ENCODE measurements at places on chromosomes 11 and 22.

DNA sequence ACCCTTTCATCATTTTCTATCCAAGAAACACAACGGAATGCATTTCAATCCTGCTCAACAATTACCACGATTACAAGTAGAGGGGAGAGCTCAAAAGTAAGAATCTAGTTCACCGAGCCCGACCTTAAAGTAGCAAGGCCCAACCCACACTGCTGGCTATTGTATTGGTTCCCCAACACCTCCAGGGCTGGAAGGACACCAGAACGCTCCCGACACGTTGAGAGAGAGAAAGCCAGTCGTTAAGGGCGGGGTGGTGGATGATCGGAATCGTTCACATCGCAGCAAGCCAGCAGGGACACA lies 690 bp downstream of the CKAP5 start:
- no peak for DNase-seq

GRCh38 chr11:32154275-32154674 lies 63.4 kb downstream of the RCN1 start:
- no peak for DNase-seq

- peak; percentile 34 for DNase-seq
Measured at GRCh38 chr22:45318558-45319323, 9.0 kb downstream of the FAM118A start.

- DNase-seq = peak; percentile 54
Measured at GRCh38 chr11:46121724-46122477, 647 bp upstream of the PHF21A start.

- no peak for DNase-seq
Measured at GRCh38 chr11:109043315-109043714, 378.4 kb downstream of the DDX10 start.

- DNase-seq = no peak
Measured at GRCh38 chr11:110763249-110764011, 51.2 kb upstream of the ARHGAP20 start.

- no peak for DNase-seq
Measured at GRCh38 chr11:69530278-69531070, 49.0 kb downstream of the LINC01488 start.

DNA sequence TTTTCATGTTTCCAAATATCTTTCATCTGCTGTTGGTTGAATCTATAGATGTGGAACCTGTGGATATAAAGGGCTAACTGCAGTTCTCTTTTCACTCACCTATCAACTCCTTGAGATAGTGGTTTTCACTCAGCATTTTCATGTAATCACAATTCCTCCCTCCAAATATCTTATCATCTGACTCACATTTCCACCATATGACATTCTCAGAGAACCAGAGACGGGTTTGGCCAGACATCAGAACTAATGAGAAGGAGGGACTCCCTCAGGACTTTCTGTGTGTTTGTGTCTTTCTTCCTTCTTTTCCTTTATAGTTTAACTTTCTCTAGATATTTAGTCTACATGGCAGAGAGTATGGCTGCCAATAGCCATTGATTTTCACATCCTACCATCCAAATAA lies 134.8 kb upstream of the DDI1 start:
- no peak for DNase-seq

DNA sequence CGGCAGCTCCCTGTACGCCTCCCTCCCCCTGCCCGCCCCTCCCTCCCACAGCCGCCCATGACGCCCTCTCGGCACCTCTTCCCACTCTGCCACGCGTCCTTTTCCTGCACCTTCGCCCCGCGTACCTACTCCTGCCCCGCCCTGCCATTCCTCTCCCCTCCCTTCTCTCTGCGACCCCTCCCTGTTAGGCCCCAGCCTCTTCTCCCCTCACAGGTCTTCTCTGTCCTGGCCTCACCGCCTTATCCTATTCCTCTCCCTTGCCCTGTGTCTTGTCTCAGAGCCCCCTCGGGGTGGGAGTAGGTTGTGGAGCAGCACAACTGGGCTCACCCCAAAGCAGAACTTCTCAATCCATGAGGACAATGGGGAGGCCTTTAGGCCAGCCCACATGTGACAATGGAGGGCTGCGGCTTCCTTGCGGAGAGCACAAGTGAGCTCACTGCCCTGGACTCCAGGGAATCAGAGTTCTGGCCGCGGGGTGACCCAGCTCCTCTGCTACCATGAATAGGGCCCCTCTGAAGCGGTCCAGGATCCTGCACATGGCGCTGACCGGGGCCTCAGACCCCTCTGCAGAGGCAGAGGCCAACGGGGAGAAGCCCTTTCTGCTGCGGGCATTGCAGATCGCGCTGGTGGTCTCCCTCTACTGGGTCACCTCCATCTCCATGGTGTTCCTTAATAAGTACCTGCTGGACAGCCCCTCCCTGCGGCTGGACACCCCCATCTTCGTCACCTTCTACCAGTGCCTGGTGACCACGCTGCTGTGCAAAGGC lies 539 bp downstream of the SLC35C1 start:
- no peak for DNase-seq

DNA sequence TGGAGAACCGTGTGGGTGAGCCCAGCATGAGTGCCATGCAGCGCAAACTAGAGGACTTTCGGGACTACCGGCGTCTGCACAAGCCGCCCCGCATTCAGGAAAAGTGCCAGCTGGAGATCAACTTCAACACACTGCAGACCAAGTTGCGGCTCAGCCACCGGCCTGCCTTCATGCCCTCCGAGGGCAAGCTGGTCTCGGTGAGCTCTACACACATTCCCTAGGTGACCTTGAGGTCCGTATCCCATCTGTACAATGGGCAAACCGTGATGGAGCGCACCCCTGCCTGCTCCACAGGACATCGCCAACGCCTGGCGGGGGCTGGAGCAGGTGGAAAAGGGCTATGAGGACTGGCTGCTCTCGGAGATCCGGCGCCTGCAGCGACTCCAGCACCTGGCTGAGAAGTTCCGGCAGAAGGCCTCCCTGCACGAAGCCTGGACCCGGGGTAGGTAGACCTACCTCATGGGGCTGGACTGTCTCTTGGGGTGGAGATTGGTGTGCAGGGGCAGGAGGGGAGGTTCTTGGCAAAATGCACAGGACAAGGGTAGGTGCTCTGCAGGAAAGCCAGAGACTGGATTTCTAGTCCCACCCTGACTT lies 10.6 kb downstream of the CTSF start:
- DNase-seq = no peak

DNA sequence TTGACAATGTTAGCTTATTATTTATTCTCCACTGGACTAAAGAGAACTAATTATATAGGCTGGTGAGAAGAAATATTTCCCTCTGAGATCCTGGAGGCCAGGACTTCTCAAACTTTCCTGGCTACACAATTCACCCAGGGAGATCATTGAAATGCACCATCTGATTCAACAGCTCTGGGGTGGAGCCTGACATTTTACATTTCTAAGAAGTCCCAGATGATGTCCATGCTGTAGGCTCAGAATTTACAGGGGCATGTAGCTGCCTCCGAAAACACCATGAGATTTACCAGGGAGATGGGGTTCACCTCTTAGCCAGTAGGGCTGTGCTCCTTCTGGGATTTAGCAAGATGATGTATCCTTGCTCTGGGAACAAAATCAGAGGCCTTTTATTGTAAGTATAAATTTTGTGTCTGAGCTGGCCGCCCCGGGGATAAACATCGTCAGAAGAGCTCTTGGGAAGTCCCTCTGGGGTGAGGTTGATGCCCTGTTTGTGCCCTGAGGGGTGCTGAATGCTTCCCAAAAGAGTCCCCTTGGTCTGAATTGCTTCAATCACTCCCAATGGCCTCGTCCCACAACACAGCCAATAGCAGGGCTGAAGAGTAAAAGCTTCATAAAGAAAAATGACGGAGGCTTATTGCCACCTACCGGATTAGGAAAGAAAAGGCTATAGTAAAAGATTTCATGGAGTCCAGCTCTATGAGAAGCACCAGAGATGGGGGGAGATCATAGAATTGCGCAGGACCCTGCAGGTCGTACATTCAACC lies 33.4 kb upstream of the API5 start:
- DNase-seq = no peak

- no peak for DNase-seq
Measured at GRCh38 chr11:113436672-113437252, 38.4 kb downstream of the DRD2 start.

GRCh38 chr11:64218628-64219353 lies 7.2 kb downstream of the TRPT1 start:
- no peak for DNase-seq

DNA sequence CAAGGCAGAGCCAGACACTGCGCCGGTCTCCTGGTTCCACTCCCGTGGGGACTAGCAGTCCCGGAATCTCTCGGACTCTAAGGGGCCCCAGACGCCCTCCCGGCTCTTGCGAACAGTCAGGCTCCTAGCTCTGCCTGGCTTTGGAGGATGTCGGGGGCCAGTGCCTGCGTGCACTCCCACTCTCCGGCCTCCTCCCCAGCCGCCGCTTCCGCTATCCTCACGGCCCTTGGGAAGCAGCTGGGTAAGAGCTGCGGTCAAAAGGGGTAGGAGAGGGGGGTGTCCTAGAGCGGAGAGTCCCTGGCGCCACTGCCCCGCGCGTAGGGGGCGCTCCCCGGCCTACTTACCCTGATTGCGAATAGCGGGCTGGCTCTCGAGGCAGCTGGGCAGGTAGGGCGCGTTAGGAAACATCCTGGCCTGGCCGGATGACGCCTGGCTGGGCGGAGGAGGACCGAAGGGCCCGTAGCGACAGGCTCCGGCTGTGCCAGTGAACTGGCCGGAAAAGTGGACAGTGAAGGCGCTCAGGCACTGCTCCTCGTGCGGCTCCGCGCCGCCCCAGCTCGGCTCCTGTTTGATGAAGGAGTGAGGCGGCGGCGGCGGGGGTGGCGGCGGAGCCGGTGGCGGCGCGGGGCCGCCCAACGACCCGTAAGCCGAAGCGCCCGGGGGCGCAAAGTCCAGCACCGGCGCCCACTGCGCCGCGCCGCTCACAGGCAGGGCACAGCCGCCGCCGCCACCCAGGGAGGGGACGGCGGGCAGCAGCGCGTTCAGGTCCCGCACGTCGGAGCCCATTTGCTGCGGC lies 785 bp downstream of the WT1 start:
- no peak for DNase-seq

GRCh38 chr11:269146-269890 lies 8.9 kb upstream of the NLRP6 start:
- no peak for DNase-seq

DNA sequence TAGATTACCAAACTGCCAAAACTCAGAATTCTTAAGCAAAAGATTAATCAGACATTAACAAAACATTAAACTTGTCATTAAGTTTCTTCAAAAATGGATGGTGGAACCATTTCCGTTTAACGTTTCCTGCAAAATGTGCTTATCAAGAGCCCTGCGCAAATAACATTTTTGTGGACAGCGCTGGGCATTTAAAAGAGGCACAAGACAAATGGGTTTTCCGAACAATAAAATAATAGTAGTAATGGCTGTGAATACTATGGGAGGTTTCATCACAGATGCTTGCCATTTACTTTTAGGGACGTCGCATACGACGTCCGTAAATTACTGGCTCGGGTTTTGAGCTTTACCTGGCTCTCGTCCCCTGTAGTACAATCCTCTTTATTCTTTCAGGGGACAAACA lies 1.1 kb downstream of the NPAT start:
- DNase-seq = no peak

- no peak for DNase-seq
Measured at GRCh38 chr22:20420157-20420842, 17.3 kb downstream of the SCARF2 start.

DNA sequence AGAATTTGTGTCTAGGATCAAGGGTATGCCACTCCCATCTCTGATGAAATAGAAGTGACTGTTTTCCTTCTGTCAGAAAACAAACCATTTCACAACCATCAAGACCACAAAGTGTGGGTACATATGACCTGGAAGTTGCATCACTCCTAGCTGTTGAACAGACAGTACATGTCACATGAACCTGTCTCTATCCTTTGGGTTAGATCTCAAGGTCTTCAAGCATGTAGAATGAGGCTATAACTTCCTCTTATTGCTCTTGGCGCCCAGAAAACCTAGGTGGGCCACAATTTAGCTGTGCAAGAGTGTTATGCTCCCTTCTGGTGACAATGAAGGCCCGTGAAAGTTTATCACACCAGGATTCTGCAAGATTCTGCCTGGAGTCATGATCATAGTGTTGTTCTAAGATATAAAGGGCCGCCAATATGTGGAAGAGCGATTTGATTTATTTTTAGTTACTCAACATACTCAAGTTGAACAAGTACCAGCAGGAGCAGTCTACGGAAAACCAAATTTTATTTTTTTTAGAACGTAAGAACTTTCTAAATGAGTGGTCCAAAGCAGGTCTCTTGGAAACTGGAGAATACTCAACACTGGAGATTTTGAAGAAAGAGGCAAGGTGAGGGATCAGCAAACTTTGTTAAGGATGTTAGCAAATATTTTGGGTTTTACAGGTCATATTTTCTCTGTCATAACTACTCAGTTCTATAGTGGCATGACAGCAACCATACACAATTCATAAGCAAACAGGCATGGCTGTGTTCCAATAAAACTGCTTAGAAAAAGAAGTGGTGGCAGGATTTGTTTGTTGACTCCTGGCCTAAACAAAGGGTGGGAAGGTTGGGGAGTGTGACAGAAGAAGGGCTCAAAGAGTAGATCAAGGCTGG lies 101.8 kb downstream of the USP35 start:
- no peak for DNase-seq

GRCh38 chr11:945986-946385 lies 20.3 kb downstream of the AP2A2 start:
- DNase-seq = no peak

- no peak for DNase-seq
Measured at GRCh38 chr11:9861860-9862725, 198.2 kb downstream of the SWAP70 start.

DNA sequence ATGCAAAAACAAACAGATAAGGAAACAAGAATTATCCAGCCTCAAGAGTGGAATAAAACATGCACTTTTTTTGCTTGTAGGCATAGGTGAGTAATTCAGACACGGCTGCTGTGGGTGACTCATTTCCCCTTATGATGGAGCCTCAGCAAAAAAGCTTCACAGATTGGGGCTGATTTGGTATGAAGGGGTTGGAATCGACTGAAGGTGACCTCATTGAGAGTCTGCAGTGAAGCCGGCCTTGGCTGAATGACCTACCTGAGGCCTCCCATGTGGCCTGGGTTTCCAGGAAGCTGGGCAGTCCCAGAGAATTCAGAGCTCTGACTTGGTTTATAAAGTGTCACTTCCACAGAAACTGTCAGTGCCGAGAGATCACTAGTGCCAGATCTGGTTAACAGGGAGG lies 34.2 kb upstream of the VPREB1 start:
- no peak for DNase-seq

GRCh38 chr11:13262096-13262495 lies 15.5 kb upstream of the BMAL1 start:
- no peak for DNase-seq

GRCh38 chr22:43277987-43278601 lies 65.1 kb downstream of the SCUBE1 start:
- DNase-seq = no peak

DNA sequence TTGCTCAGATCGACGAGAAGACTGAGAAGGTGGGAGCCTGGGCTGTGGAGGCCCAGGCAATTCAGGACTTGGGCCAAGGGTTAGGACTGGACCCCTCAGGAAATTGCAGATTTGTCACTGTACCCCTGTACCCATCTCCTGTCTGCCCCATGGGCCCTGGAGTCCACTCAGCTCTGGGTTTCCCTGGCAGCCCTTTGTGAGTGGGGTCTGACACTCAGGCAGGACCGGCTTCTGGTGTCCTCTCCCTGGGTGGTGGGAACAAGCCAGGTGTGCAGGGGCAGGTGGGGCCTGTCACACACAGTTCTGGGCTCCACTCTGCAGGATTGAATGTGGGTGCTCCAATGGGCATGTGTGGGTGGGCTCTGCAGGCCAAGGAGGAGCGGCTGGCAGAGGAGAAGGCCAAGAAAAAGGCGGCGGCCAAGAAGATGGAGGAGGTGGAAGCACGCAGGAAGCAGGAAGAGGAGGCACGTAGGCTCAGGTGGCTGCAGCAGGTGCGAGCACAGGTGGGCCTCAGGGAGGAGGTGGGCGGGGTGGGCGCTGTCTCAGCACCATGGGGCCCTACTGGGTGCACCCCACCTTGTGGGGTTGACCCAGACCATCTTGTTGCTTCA lies 21.6 kb downstream of the INCENP start:
- no peak for DNase-seq

All from activated CD8-positive, alpha-beta memory T cell treated with anti-CD3 and anti-CD28 coated beads for 1 hour (primary cell).